ENCODE measurements at places on chromosomes 4 and X.

DNA sequence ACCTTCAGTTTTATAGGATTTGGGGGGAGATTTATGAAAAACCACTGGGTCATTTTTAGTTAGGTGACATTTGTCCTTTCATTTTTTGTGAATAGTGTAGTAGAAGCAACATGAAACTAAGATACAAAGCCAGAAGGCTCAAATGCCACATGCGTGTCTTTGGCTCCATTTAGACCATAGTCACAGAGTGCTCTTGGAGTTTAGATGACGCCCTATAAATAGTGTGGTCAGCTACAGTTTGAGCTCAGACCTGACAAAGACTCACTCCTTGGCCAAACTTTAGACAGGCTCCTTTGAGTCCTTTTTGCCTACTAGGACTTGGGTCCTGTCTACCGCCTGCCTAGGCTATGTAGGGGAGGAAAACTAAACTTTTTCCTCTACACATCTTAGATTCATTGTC is 16.8 kb upstream of the PAGE1 start:
- DNase-seq: no peak

DNA sequence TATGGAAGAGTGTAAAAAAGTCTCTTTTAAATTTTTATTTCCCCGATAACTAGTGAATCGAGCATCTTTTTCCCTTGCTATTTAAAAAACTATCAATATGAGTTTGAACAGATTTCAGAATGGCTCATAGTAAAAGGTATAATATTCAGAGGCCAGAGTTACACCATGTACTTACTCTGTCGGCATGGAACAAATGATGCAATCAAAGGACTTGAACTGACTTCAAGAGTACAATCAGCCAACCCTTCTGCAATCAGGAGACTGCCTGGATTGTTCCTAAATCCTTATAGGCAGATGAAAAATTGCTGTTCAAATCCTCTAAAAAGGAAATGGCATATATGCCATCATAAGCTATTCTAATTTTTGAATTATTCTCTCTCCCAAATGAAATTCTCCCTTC is 273.3 kb downstream of the SH2D1A start:
- DNase-seq: no peak

DNA sequence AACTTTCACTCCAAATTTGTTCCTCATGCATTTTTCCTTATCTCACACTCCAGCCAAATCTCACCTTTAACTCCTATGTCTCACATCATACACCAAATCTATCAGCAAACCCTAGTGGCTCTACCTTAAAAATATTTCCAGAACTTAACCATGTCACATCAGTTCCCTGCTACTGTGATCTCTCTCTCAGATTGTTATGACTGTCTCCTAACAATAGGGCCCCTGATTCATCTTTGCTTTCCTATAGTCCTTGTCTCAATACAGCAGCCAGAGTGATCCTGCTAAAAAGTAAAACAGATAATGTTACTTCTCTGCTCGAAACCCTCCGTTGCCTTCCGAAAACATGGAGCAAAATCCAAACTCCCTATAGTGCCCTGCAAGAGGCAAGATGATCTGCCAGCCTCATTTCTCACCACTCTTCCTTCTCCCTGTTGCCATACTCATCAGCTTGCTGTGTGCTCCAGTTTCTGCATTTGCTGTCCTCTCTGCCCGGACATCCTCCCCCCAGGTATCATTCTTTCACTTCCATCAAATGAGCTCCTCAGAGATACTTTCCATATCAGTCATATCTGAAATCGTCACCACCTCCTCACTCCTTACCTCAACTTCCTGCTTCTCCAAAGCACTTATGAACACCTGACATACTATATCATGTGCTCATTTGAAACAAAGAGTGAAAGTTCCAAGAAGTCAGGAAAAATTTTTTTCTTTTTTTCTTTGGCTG is 293.4 kb upstream of the NR3C2 start:
- no peak for DNase-seq

DNA sequence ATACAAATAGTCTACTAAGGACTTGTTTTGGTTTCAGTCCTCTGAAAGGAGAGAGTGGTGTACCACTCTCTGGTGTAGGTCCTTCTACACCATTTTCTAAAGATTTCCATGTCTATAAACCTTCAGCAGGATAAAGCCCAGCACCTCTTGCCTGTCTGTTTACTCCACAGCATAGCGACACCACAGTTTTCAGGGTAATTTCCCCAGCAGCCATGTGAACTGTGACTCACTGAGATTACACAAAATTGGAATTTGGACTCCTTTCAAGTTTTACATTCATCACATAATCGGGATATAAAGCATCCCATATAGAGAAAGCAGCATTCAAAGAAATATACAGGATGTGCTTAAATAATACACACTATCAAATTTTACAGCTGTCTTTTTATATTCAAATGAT is 229.6 kb downstream of the PRDM5 start:
- no peak for DNase-seq

DNA sequence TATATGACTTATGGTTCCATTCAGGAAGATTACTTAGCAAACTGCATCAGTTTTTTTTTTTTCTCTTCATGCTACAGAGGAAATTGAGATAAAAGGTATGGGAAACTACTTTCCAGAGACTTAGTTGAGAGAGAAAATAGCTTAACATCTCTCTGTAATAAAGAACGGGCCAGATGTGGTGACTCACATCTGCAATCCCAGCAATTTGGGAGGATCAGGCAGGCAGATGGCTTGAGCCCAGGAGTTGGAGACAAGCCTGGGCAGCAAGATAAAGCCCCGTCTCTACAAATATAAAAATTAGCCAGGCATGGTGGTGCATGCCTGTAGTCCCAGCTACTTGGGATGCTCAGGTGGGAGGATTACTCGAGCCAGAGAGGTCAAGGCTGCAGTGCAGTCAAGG is 271.2 kb upstream of the TENM3 start:
- no peak for DNase-seq

DNA sequence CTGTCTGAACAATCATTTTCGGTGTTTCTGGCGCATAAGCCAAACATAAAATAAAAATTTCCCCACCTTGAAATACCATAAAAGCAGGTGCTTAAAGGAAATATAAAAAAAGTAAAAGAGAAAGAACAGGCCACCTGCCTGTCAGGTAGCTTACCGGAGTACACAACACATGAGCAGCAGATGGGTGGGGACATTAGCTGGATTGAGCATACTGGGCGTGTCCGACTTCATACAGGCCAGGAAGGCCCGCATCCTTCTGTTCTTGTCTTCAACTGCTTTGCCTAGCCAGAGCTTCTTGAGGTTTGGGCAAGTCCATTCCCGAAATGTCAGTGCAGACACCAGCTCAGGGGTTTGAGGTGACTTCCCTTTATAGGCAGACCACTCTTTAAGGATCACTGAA is 66.7 kb downstream of the FAM120C start:
- DNase-seq: no peak

- peak; percentile 58 for DNase-seq
Measured at GRCh38 chrX:153926858-153927671, 1.0 kb upstream of the ARHGAP4 start.

DNA sequence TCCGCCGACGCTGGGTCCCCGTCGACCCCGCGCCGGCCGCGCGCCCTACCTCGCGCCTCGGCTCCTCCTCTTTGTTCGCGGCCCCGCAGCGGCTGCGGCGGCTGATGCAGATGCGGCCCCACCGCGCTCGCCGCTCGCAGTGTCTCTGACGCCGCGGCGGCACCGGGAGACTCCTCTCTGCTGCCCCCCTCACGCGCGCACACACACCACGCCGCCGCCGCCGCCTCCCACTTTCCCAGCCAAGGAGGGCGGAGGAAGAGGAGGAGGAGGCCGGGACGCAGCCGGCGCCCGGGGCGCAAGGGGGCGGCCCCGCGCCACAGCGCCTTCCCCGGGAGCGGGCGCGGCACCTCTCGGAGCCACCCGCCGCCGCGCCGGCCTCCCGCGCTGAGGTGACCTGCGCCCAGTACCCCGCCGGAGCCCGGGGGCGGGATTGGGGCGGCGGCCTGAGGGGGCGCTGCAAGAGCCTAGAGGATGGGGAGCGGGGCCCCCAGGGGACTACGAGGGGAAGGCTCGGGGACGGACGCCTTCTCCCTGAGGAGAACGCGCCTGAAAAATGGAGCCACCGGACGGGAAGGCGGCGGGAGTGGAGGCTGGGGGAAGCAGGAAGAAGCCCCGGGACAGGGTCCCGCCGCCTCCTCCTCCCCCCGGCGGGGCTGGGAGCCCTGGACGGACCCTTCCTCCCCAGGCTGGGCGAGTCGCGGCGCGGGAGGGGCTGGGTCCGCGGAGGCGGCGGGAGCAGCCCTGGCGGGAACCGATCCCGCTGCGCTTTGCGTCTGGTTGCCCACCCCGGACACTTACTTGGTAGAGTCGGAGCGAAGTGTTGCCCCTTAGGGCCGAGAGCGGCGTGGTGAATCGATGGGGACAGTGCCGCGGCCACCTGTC is at the start of gene SH3RF1:
SH3RF1 (minus strand) TSS at position 147 of the 882 bp plus-strand sequence. CDS start 1,744 bp downstream, outside the sequence.
- no peak for DNase-seq

GRCh38 chrX:40759374-40759773 is 24.0 kb upstream of the MED14 start:
- DNase-seq: no peak

DNA sequence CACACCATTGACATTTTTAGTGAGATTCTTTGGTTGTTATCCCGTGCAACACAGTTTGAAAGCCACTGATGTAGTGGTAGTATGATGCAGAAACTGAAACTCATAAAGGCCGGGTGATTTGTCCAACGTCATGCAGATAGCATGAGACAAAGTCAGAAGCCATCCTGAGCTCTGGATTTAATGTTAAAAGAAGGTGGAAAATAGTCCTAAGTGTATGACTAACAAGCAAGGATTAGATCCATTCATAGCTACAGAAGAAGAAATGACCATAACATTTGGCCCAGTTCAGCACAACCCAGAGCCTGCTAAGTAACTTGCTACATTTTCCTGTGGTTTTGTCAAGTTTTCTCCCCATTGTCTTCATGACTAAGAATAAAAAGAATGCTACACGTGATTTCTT is 142.4 kb downstream of the AMELX start:
- DNase-seq: no peak

DNA sequence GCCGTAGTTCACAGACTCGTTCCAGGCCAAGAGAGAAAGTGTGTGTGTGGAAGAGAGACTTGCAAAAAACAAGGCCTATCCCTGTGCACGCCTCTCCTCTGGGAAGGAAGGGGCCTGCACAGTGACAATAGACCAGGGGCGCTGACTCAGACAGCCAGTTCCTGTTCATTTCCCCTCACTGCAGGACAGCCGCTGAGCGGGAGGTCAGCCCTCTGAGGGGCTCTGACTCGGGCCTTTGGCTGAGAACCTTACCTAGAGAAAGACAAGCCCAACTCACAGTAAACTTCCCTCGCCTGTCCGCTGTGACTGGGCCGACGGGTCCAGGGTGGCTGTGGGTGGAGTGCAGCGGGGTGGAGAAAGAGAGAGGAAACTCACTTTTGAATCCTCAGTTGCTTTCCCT is 52.1 kb downstream of the RTL5 start:
- no peak for DNase-seq

GRCh38 chrX:103376979-103377324 is 614 bp downstream of the BEX3 start:
- no peak for DNase-seq

DNA sequence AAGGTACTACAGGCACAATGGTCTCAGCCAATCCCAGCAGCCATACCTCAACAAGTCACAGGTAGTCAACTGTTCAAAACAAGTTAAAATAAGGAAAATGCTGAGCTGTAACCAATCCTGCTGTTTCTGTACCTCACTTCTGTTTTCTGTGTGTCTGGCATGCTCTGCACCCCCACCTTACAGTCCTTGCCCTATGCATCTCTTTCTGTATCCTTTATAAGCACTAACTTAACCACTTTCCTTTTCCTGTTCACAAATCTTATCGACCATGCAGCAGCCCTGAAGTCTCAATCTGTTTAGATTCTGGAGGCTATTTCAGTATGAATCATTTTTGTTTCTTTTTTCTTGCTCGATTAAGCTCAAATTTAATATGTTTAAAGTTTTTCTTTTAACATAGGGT is 12.5 kb upstream of the FAM13A start:
- DNase-seq: no peak

DNA sequence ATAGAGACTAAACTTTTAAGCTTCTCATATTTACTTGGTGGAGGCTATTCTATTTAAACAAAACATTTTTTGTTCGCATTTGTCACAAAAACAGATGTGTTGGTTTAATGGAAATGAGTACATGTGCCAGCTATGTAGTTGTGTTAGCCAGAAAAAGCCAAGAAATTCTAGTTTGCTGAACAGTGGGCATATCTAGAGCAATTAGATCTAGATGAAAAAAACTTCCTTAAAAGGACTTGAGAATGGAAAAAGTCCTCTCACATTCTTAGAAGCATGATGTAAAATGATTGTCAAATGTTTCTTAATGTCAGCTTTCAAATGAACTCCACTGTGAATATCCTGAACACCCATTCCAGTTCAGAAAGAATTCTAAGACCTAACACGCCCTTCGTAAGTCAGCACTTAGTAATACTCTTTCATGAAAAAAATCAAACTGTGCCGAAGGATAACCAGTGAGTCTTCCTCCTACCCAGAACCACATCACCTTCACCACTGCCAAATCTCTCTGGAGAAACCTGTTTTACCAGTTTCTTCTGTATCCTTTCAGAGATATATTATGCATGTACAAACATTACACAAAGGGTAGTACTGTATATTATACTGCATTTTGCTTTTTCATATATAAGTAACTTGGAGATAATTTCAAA is 28.2 kb downstream of the PHKA1 start:
- DNase-seq: no peak

- DNase-seq: no peak
Measured at GRCh38 chr4:76017056-76017686, 6.1 kb downstream of the CXCL10 start.

DNA sequence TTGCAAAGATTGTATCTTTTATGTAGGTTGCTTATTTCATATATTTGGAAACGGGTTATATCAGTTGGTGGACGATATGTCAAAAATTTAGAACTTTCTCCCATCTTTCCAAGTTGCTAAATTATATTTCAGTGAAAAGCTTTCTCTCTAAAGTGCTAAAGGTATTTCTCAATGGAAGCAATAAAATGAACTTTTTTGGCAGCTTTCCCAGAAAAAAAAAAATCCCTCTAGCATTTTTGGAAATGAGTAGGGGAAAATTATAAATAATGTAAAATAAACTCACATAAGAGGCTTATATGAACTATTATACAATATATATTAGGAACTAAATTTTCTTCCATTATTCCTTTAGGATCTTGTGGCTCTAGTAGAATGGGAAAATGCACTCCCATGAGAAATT is 152.2 kb downstream of the GRID2 start:
- DNase-seq: no peak

GRCh38 chr4:148857239-148857972 is 415.2 kb upstream of the NR3C2 start:
- no peak for DNase-seq

DNA sequence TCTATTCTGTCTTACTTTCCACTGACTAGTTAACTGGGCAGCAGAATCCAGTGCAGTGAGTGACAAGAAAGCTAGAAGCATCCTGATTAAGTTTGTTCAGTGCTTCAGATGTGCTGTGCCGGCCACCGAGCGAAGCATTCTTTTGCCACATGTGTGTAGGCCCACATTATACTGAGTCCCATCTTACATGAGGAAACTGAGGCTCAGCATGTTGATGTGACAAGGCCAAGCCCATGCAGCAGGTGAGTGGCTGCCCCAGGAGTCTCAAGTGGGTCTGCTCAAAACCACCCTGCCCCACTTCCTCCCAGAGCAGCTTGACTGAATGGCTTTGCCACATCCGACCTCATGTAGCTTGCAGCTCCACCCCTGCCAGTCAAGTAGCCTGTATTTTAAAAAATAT is 50.5 kb downstream of the RHOH start:
- DNase-seq: no peak

GRCh38 chr4:76641351-76641750 is 206.3 kb downstream of the SHROOM3 start:
- DNase-seq: no peak
